IMR-90 (cell line): ENCODE measurements at places on chromosomes 4 and X. TPM values are rescaled to one million over a fixed set of nuclear protein-coding genes. Genes with fewer than 3 reads are reported as not detected.
A peak's percentile ranks its signal among the peaks of the same experiment; 100 is the strongest.

- no peak for DNase-seq
Measured at GRCh38 chr4:183255487-183255886, 64.6 kb downstream of the CLDN22 start.

GRCh38 chr4:113682730-113683537 is 78.6 kb downstream of the CAMK2D start:
- DNase-seq = peak; percentile 90

DNA sequence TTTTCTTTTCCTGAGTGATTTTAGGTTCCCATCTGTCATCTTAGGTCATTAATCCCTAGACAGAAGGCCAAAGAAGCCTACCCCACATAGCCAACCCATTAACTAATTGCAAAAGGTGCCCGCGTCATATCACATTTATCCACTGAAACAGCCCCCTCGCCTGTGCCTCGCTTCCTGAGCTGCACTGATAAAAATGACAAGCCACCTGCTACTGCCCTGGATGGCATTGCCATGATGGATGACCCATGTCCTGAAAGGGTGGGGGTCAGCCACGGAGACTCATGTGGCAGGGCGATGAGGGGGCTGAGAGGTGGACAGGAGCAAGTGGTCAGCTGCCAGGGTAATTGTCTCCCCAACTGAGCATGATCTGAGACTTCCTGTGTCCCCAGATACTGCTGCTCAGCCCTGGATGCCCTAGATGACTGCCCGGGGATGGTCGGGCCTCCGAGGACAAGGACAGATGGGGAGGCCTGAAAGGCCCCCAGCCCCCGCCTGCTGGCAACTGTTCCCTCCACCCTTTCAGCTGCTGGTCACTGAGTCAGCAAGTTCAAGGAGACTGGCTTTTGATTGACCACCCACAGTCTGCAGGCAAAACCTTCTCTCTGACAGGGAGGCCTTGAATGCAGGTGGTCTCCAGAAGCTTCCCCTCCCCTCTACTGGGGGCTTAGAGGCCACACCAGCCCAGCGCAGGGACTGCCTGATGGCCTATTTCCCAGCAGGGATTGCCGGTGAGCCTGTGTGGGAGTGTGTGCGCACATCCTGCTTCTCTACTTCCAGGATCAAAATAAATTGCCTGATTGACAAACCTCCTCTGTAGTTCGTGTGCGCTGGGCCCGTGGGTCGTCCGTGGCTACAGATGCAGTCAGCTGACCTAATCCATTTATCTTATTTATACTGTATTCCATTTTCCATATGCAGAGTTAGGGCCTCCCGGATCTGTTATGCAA is 496.3 kb downstream of the BCOR start:
- DNase-seq = no peak

GRCh38 chrX:106949366-106949765 is 29.2 kb downstream of the CLDN2 start:
- DNase-seq = no peak

Gene DCHS2
- not detected in 2 replicates for total RNA-seq

Gene PGAM4
- 0.72 TPM in 1 of 2 replicates, not detected in the other for total RNA-seq

Gene SPANXN4
- total RNA-seq = not detected in 2 replicates
